Cortex of kidney (tissue), 1 donor: ENCODE measurements at places on chromosomes 2 and 18.

DNA sequence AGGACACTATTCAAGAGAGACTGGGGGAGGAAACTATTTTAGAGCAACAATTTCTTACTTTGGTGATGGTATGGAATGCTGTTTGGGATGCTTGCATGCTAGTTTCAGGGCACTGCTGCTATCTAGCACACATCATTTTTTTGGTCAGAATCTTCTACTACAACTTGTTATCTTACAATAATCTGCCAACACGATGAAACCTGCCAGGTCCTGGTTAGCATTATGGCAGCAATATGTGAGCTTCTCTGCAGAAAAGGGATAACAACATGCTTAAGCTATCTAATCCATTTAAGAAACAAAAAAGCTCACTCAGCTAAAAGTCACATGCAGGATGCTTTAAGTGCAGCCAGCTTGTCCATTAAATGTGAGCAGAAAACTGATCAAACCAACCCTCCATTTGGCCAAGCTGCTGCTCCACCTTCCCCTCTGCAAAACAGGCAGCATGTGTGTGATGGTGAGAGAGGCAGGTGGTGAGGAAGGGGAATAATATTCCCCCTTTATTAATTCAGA lies 30.1 kb downstream of the GAREM2 start:
- no peak for DNase-seq

- DNase-seq = no peak
Measured at GRCh38 chr2:215736653-215737290, 276.6 kb downstream of the MREG start.

GRCh38 chr2:25176541-25177181 lies 8.3 kb upstream of the POMC start:
- DNase-seq = no peak

GRCh38 chr2:190537765-190538164 lies 3.2 kb upstream of the NEMP2 start:
- DNase-seq = no peak

- no peak for DNase-seq
Measured at GRCh38 chr2:200258081-200258480, 48.4 kb upstream of the SPATS2L start.
